ENCODE measurements at places on chromosomes 16 and 17. TPM values are rescaled to one million over a fixed set of nuclear protein-coding genes. Genes with fewer than 3 reads are reported as not detected.

The ARL5C gene
- 0.44 TPM for polyA plus RNA-seq

The SLFN12 gene
- polyA plus RNA-seq = 20.2 TPM

The TBC1D3C gene
- polyA plus RNA-seq = not detected

The TAX1BP3 gene
- polyA plus RNA-seq = 90.6 TPM

The FN3K gene
- polyA plus RNA-seq = 31.7 TPM

The COPZ2 gene
- polyA plus RNA-seq = 20.3 TPM

The INCA1 gene
- 8.0 TPM for polyA plus RNA-seq

The FA2H gene
- polyA plus RNA-seq = 3.7 TPM

The VAT1L gene
- 4.6 TPM for polyA plus RNA-seq

The SALL1 gene
- polyA plus RNA-seq = 123 TPM

The IL17C gene
- polyA plus RNA-seq = not detected

The NPIPB8 gene
- polyA plus RNA-seq = 0.73 TPM

The PPY gene
- polyA plus RNA-seq = not detected

The LPCAT2 gene
- 8.4 TPM for polyA plus RNA-seq

The CNGB1 gene
- not detected for polyA plus RNA-seq

The NUFIP2 gene
- 36.2 TPM for polyA plus RNA-seq

The OTOP2 gene
- not detected for polyA plus RNA-seq

The THAP11 gene
- polyA plus RNA-seq = 28.1 TPM

The MMP15 gene
- polyA plus RNA-seq = 10.9 TPM

The SMIM36 gene
- polyA plus RNA-seq = not detected

The CCDC92B gene
- polyA plus RNA-seq = 0.16 TPM

The TMEM114 gene
- not detected for polyA plus RNA-seq

The FBXW10B gene
- 0.66 TPM for polyA plus RNA-seq

The GAS2L2 gene
- polyA plus RNA-seq = 0.08 TPM

The KRT13 gene
- polyA plus RNA-seq = 0.20 TPM

The LHX1 gene
- 105 TPM for polyA plus RNA-seq

The MRC2 gene
- polyA plus RNA-seq = 72.5 TPM

The FBXW10 gene
- polyA plus RNA-seq = 0.89 TPM

The CIBAR2 gene
- polyA plus RNA-seq = 0.37 TPM

The MT1H gene
- 4.5 TPM for polyA plus RNA-seq

The TNFRSF12A gene
- 12.9 TPM for polyA plus RNA-seq

The CLEC18B gene
- polyA plus RNA-seq = 179 TPM

The NPIPA2 gene
- not detected for polyA plus RNA-seq

The DNAI2 gene
- 0.22 TPM for polyA plus RNA-seq

The ACSM2A gene
- 132 TPM for polyA plus RNA-seq

The PRDM7 gene
- 0.53 TPM for polyA plus RNA-seq

The NHLRC4 gene
- polyA plus RNA-seq = 5.1 TPM

The SDR42E2 gene
- polyA plus RNA-seq = 0.24 TPM

The SSTR5 gene
- 0.13 TPM for polyA plus RNA-seq

The ELMO3 gene
- polyA plus RNA-seq = 5.6 TPM

The DCUN1D3 gene
- polyA plus RNA-seq = 8.4 TPM
